Activated T-cell treated with anti-CD3 and anti-CD28 coated beads, Interleukin-2, amount 50 U/mL, for 48 hours (primary cell): ENCODE measurements at places on chromosomes 7 and 10.

DNA sequence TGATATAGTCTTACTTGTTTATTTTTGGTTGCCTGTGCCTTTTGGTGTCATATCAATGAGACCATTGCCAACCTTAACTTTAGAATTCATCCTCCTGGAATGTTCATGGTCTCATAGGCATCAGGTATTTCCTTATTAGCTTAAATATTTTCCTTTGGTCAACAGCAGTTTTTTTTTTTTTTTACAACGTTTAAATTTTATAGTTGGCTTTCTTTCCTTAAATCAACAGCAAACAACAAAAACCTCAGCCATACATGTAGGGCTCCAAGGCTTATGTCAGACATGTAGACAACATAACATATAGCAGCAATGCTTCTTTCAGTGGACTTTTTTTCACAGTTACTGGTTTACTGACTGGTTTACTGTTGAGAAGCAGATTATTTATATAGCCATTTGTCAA lies 22.7 kb downstream of the ENTPD7 start:
- DNase-seq = no peak

DNA sequence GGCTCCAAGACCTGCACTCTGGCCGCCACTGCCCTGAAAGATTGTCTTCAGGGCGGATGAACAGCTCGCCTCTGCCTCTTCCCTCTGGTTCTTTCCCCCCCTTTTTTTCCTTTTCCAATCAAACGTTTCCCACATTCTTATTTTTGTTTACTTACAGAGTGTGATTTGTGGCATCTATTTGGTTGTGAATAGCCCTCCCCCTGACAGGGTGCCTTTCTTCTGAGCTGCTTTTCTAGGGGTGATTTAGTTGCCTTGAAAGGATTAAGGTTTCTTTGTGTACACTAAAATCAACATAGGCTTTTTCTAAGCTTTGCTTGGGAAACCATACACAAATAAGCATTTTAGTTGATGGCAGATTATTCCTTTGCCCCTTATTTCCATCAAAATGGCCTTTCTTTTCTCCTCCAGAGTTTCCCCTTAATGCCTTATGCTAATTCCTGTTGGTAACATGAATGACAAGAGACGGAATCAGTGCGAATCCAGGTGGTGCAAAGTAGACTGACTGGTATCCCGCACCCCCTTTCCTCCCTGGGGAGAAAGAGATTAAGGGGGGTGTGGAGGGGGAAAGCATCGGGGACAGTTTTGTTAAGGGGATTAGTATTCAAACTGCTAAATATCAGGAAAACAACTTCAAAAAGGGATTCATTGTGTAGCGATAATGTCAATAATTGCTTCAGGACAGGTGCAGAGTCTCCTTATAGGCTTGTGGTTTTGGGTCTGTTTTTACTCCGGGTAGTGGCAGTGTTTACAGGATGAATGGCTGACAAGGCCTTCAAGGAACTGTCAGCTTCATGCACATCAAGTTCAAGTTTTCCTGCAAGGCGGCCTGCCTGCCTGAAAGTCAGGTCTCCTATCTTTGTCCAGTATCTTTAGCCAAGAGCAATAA lies 431.6 kb upstream of the GALNT17 start:
- DNase-seq = no peak

- no peak for DNase-seq
Measured at GRCh38 chr7:74292757-74293576, 3.8 kb downstream of the CLIP2 start.

DNA sequence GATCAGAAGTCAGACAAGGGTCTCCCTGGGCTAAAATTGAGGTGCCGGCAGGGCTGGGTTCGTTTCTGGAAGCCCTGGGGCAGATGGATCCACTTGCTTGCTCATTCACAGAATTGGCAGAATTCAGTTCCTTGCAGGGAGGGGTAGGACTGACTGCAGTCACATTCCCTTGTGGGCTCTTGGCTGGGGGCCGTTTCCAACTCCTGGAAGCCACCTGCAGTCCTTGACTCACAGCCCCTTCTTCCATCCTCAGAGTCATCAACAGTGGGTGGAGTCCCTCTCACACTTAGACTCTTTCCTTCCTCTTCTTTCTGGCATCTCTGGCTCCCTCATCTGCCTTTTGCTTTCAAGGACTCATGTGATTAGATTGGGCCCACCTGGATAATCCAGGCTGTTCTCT lies 54.6 kb upstream of the NANOS1 start:
- no peak for DNase-seq

DNA sequence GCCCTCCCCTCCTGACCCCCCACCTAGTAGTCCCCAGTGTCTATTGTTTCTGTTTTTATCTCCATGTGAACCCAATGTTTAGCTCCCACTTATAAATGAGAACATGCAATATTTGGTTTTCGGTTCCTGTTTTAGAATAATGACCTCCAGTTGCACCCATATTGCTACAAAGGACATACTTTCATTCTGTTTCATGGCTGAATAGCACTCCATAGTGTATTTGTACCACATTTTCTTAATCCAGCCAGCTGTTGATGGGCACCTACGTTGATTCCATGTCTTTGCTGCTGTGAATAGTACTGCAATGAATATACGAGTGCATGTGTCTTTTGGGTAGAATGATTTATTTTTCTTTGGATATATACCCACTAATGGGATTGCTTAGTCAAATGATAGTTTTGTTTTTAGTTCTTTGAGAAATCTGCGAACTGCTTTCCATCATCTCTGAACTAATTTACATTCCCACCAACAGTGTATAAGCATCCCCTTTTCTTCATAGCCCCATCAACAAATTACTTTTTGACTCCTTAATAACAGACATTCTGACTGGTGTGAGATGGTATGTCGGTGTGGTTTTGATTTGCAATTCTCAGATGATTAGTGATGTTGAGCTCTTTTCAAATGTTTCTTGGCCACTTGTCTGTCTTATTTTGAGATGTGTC lies 128.4 kb upstream of the PHYHIPL start:
- DNase-seq = no peak

DNA sequence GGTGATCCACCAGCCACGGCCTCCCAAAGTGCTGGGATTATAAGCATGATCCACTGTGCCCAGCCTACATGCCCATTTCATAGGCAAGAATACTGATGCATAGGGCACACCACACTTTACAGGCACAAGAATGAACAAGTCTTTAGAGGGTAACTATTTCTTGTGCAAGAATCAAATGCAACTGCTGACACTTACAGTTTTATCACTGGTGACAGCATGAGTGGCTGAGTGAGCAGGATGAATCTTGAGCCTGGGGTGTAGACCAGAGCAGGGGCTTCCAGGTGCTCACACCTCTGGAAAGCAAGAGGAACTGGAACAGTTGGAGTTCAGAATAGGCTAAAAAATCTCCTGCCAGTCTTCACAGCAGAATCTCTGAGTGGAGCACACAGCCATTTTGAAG lies 287.5 kb downstream of the KCNMA1 start:
- DNase-seq = no peak

DNA sequence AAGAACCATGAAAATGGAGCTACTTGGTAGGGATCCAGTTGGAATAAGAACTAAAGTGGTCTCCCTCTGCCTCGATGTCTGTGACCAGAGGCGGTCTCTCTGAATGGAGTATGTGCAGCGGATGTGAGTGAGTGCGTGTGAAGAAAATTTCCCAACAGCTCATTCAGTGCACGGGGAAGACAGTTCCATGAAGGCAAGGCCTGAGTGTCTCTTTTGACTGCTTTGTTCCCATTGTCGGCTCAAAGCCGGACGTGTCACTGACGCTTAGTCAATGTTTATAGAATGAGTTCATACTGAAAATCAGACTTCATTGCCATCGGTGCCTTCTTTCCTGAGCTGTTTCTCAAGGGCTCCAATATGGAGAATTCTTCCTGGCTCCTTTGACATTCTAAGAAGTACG lies 55.3 kb upstream of the GRB10 start:
- no peak for DNase-seq

DNA sequence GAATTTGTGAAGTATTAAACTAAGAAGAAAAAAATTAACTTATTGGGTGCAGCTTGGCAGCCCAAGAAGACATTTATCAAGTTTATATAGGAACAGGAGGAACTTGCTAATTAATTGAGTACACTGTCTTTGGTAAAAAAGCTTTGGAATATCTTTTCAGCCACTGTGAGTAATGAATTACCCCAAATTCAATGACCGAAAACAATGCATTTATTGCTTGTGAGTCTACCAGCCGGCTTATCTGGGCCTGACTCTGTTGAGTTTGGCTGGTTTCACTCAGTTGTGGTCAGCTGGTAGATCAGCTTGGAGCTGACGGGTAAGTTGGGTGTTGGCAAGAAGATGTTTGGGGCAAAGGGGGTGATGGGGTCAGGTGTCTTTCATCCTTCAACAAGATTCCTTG lies 11.6 kb downstream of the GNG11 start:
- no peak for DNase-seq

DNA sequence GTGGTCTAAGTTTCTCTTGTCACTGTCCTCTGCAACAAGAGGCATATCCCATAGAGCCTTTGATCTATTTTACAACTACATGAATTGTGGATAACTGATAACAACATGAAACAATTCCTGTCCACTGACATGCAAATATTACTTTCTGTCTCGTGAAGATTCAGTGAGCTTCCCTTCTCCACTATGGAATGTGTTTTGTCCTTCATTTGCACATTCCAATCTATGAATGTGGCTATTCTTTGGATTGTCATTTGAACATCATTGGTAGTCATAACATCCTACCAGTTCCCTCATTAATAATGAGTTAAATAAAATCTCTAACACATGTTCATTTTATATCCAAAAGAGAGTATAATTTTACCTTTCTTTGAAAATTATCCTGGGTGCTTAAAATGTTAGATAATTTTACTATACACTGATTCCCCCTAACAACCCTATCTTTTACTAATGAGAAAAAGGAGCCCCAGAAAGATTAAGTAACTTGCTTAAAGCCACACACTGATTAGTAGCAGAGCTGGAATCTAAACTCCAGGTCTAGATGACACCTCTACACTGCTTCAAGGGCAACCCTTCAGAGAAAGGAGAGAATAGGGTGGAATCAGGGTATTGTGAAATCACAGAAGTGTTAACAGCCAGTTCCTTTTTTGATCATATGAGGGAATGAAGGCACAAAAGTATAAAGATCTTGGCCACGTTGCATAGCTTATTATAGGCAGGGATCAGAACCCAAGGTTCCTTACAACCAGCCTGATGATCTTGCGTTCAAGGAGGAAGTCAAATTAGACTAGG lies 39.1 kb downstream of the PDE1C start:
- no peak for DNase-seq

- DNase-seq = no peak
Measured at GRCh38 chr10:62437696-62438095, 63.5 kb downstream of the ZNF365 start.

DNA sequence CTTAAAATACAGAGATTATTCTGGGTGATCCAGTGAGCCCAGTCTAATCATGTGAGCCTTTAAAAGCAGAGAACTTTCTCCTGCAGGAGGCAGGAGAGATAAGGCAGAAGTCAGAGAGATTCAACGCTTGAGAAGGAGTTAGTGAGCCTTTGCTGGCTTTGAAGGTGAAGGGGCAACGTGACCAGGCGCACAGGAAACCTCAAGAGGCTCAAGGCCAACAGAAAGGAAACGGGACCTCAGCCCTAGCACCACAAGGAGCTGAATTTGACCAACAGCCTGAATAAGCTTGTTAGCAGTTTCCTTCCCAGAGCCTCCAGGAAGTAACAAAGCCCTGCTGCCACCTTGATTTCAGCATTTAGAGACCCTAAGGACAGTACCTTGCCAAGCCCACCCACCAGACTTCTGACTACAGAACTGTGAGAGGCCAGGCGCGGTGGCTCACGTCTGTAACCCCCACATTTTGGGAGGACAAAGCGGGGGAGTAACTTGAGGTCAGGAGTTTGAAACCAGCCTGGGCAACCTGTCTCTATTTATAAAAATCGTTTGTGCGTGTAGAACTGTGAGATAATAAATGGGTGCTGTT lies 87.3 kb upstream of the KAT6B start:
- peak; percentile 26 for DNase-seq

GRCh38 chr7:134887523-134887922 lies 98.8 kb upstream of the AGBL3 start:
- no peak for DNase-seq

DNA sequence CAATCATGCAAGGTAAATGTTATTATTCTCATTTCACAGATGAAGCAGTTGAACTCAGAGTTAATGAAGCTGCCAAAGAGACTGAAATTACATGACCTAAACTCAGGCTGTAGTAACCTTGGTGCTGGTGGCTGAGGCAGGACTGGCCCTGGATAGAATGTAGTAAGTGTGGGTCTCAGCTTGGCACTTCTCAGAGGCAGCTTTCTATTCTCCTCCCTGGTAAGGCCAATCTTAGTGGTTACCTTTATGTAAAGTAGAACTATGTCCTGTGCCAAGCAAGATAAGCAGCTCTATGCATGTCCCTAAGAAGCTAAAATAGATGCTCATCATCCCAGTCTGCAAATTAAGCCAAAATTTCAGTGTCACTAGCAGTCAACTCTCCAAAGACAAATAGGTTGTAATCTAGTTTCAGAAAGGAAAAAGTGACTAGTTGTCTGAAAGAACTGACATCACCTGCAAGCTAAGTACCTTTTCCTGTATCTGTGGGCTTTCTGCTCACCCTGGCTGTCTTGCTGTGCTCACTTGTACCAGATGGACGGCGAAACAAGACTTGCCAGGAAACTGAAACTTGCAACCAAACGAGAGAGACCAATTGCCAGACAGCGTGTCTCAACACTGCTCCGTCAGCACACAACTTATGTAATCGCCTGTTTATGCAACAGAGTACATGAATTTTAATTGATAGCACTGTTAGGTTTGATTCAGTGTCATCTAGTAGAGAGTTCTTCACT lies 43.7 kb downstream of the CH25H start:
- peak; percentile 69 for DNase-seq

DNA sequence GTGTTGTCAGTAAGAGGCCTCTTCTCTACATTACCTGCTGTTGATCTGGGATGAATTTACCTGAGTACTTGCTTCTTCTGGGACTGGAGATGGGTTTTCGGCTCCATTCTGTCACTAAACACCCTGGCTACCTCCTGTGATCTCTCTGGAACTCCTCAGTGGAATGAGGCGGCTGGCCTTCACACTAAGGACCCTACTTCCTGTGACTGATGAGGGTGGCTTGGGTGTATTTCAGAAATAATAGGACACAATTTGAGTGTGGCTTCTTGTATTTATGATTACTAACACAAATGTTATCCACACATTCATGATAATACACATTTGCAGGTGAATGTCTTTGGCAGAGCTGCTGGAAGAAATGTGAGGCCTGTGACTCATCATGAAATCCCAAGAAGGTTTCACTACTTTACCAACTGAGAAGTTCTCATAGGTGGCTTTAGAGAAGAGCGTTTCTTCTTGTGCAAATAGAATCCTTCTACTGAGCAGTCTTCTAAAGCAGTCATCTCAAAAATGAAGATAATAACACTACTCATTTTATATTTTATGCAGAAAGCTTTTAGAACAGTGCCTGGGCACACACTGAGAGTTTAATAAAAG lies 21.3 kb upstream of the EVX1 start:
- no peak for DNase-seq

- DNase-seq = no peak
Measured at GRCh38 chr7:31020652-31021051, 31.5 kb upstream of the ADCYAP1R1 start.

DNA sequence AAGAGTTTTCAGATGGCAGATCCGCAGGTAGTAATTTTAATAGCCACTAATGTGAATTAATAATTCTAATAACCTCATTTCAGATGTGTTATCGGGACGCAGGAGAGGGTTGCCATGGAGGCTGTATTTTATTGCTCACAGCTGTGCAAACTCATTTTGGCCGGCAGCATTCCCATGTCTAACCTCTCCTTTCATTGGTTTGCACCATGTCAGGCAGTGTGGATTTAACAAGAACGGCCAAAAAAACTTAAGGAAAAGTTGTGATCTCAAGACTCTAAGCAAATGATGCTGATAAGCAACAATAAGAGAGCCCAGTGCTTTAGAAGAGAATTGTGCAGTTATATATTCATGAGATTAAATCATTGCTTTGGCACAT lies 88.7 kb upstream of the NRP1 start:
- no peak for DNase-seq

GRCh38 chr7:125061776-125062397 lies 132.3 kb upstream of the POT1 start:
- no peak for DNase-seq
